ENCODE measurements at places on chromosomes 1 and 21.

GRCh38 chr21:29029524-29029923 lies 5.1 kb downstream of the USP16 start:
- DNase-seq: no peak

DNA sequence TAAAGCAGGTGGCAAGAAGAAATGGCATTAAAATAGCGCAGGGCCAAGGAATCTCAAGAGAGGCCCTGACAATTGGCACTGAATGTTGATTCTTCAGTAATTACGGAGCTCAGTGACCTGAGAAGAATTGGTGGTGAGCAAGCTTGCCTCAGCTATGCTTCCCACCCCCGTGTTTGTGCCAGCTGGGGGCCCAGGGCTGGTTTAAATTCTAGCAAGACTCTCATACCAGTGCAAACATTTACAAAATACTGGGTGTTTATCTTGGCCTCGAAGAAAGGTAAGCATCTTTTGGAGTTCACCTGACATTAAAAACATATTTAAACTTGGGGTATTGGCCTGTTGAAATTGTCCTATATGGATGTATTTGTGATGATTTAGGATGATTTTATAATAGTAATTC lies 296.7 kb upstream of the USP25 start:
- DNase-seq: no peak

GRCh38 chr1:182784556-182785171 lies 4.9 kb upstream of the NPL start:
- peak; percentile 36 for DNase-seq

DNA sequence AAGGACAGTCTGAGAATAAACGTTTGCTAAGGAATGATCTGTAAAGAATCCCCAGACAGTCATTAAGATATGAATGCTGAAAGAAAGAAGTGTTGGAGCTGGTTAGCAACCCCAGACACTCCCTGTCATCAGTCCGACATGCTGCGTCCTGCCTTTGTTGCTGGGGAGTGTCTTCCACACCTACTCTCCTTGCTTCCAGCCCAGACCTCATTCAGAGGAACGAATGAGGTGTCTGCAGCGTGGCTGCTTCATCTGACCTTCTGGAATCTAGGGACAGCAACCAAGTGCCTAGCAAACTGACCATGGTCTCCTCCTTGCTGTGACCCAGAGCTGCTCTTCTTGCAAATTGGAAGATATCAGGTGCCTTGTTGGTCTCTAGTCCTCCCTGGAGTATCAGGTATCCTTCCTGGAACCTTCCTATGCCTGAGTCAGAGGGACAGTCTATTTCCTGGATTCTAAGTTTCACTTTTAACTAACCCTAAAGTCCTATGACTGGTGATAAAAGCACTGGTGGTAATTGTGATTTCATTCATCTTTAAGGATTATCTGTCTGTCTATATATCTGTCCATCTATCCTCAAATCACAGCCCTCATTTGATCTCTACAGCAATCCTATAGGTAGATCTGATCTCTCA lies 45.3 kb downstream of the NFASC start:
- DNase-seq: no peak

- no peak for DNase-seq
These were observed 136.8 kb downstream of the PTPRC start for GRCh38 chr1:198775606-198776005.

- no peak for DNase-seq
These were observed 41.9 kb downstream of the MAB21L3 start for GRCh38 chr1:116152950-116153691.

DNA sequence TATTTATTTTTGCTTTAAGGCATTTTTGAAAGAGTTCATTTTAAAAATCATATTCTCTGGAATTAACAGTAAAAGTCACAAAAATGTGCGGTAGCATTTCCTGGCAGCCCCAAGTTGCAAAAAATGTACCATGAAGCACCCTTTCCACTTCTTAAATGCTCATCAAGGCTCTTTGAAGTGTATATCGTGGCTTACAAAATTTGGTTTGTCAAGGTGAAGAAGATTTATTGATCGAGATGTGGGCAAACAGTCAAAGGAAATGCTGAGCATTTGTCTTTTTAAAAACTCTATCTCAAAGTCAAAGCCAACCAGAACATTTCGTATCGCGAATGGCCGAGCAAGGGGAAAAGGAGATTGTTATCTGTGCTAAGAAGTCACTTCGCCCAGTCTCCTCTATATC lies 277.5 kb upstream of the KAZN start:
- DNase-seq: no peak

Measured in AG08396 (cell line).